SHP77 treated with DMSO at 0.1 percent for 48 hours (cell line): ENCODE measurements at places on chromosomes 2 and 18.

GRCh38 chr2:80244905-80245584 is 59.5 kb downstream of the LRRTM1 start:
- DNase-seq: no peak

GRCh38 chr2:221874444-221874843 is 302.3 kb upstream of the EPHA4 start:
- DNase-seq: no peak

DNA sequence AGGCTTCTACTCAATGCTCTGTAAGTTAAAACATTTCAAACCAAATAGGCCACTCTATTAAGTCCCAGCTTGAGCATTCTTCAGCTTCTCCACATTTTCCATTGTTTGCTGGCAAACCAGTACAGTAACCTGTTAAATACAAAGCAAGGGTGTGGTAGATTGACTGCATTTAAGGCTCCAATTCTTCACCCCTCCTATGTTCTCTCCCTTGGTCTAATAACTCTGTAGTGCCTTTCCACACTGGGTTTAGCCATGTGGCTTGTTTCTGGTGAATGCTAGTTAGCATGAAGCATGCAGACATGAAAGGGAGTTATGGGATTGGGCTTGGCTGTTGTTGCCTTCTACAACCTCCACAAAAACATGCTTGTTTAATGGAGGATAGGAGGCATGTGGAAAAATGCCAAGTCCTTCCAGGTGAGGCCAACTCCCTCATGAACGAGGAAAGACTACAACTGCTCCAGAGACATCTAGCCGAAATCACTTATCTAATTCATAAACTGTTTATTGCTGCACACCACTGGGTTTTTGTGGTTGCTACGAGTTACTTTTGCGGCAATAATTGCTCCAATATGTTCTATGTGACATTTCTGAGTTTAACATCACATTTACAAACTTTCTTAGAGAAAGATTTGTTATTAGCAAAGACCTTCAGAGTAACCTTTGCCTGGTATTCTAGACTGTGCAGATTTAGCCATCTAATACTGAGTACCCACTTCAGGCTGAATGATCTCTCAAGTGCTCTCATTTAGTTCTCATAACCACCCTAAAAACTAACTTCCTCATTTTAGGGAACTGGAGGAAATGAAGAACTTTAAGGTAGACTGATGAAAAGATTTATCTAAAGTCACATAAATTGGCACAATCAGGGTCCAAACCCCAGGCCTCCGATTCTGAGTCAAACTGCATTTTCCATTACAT is 104.0 kb downstream of the SMAD2 start:
- no peak for DNase-seq

DNA sequence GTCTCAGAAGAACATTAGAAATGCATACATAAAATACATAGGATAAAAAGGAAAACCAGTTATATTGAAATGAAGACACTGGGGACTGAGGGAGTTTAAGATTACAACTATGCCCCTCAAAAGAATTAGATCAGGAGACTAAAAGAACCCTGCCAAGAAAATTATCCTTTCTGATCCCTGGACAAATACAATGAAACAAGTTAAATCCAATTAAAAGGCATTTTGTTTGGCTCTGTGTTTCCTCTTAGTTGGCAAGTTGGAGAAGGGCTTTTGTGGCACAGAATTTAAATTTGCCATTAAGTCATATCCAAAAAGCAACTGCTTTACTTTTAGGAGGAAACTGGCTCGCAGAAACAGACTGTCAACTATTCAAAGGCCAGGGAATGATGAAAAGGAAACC is 99.1 kb upstream of the CD302 start:
- no peak for DNase-seq

- no peak for DNase-seq
Observed at GRCh38 chr18:36241831-36242230, 54.5 kb downstream of the MOCOS start.

DNA sequence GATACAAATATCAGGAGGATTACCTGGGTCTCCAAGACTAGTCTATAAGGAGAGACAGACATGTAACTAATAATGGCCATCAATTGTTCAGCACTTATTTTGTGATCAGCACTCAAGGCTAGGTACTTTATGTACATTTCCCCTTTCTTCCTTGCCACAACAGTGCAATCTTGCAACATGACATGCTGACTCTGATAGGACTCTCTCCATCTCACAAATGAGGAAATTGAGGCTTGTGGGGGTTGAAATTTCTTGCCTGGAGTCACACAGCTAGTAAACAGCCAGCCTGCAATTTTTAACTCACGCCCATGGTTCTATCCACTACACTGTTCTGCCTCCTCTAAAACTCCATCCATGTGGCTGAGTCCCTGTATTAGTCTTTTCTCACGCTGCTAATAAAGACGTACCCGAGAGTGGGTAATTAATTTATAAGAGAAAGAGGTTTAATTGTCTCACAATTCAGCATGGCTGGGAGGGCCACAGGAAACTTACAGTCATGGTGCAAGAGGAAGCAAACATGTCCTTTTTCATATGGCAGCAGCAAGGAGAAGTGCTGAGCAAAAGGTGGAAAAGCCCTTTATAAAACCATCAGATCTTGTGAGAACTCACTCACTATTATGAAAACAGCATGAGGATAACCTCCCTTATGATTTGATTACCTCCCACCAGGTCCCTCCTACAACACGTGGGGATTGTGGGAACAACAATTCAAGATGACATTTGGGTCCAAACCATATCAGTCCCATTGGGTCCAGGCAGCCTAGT is 302.4 kb downstream of the PLCL1 start:
- DNase-seq: no peak

GRCh38 chr18:4106407-4107033 is 348.6 kb downstream of the DLGAP1 start:
- peak; percentile 24 for DNase-seq

GRCh38 chr2:143230506-143231253 is 101.5 kb downstream of the ARHGAP15 start:
- no peak for DNase-seq

- peak; percentile 68 for DNase-seq
Observed at GRCh38 chr2:96916156-96916630, 46.3 kb upstream of the SEMA4C start.

DNA sequence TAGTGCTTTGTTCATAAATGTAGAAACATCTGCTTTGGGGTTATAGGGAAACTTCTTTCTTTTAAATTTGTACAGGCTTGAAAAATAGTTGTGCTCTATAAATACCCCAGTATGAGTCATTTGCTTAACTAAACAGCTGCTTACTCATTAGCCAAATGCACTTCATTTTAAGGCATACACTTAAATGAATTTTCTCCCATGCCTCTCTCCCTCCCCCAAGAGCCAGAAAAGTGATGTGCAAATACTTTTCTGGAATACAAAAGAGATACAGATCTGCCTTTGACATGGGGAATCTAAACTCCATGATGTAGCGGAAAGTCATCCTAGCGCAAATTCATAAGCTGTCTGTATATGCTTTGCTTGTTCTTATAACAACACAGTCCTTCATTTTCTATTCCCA is 469.4 kb downstream of the DLGAP1 start:
- no peak for DNase-seq

DNA sequence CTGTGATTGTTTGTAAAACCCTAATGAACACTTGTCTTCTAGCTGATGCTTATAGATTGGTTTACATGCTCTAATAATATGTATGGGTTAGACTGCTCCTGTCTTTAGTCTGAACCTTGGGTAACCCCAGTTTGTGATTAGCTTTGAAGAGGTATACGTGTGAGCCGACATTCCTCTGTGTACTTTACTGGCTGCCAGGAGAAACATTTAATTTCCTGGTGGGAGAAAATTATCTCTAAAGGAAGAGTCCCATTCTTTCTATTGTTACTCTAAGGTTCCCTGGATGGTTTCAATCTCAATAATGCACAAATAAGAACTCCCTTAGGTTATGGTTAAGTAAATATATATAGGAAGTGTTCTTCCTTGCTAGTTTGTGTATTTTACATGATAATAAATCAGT is 143.6 kb upstream of the ZSWIM2 start:
- no peak for DNase-seq

DNA sequence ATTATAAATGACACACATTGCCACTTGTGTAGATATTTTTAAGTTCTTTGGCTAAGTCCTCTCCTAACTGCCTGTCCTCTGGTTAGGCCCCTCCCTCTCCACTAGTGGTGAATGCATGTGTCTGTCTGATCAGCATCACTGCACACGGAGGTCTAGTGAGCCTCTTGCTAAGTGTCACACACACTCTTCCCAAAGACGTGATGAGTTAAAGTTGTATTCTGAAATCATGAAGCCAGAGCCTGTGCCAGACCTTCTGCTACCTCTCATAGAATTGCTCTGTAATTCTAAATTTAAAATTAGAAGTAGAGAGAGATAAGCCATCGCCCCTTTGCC is 41.3 kb downstream of the RALB start:
- DNase-seq: no peak

- DNase-seq: no peak
Observed at GRCh38 chr18:61841706-61842105, 51.1 kb downstream of the RNF152 start.

GRCh38 chr2:44360749-44361329 is 455 bp downstream of the PREPL start:
- DNase-seq: no peak

DNA sequence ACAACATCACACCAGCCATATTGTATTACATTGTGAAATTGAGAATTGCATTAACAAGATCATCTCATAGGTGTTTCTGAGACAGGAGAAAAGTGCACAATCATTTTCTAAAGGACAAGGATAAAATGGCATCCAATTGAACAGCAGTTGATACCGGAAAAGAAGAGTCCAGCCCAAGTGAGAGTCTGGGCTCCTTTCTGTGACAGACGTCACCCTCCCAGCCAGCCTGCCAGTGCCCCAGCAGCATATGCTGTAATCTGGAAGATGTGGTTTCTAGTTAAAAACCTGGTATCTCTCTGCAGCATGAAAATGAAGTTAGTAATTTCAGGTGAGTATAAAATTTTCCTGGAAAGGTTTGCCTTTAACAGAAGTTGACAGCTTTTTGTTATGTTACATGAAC is 1531.7 kb upstream of the PIK3C3 start:
- DNase-seq: no peak

DNA sequence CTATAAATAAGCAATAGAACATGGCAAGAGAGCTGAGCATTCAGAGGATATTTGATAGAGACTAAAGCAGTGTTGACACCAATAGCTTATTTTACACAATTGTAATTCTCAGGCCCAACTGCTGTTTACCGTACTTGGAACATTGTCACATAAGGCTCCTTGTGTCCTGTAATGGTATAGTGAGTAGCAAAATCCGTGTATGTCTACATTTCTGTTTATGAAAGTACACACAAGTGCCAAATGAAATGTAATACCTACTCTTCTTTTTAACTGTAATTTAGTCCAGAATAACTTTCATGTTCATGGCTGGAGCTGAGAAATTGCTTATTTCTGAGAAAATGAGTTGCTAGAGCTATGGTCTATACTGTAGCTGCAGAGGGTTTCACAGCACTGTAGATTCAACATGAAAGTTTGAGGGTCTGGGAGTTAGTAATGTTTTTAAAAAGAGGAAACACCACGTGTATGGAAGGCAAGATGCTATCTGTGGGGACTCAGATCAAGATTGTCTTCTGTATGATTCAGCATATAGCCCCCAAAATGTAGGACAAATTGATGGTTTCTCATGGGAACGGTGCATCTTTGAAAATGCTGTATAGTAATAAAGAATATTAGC is 110.2 kb upstream of the NOSTRIN start:
- DNase-seq: no peak

DNA sequence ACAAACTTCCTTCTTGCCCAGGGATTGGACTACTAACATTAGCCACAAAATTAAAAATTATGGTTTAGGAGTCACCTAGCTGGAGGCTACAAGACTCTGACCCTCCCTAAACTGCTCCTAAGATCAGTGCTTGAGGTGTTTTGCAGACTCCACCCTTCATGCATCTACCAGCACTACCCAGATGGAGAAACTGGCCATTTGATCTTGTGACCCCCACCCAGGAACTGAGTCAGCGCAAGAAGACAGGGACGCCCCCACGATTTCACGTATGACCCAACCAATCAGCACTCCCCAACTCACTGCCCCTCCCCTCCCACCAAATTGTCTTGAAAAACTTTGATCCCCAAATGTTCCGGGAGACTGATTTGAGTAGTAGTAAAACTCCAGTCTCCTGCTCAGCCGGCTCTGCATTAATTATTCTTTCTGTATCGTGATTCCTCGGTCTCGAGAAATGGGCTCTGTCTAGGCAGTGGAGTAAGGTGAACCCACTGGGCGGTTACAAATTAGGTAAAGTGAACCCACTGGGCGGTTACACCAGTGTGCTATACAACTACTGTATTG is 40.1 kb upstream of the CCDC88A start:
- no peak for DNase-seq

DNA sequence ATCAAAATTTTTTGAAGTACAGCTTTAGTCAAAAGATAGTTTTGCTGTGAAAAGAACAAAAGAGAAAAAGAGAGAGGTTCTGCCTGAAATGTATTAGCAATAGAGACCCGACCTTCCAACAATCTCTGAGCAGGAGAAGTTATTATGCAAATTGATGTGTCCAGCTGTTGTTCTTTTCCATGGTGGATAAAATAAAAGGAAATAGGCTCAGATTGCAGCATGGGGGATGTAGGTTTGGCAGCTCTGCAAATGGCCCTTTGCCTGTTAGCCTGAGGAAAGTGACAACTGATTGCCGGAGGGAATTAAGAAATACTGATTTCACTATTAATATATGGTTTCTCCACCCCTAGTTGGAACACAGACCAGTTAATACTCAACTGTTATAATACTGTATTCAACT is 1283.2 kb upstream of the NXPH2 start:
- DNase-seq: no peak

DNA sequence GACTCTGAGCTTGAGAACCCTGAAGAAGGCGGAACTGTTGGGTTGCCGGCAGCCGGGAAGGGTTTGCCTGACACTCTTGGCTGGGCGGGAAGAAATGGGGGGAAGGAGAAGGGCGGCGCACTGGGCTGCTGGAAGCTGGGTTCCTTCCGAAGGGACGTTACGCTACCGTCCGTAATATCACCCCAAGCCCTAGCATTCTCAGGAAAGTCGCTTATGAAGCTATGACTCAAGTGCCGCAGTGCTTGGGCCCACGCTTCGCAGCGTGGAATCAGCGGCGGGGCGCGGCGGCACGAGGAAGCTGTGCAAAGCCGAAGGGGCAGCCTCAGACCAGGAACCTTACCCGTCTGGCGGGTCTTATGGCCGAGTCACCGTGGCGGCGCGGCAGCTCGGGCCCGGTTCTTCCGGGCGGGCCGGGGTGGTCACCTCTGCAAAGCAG is 50.2 kb upstream of the SIGLEC15 start:
- DNase-seq: no peak

DNA sequence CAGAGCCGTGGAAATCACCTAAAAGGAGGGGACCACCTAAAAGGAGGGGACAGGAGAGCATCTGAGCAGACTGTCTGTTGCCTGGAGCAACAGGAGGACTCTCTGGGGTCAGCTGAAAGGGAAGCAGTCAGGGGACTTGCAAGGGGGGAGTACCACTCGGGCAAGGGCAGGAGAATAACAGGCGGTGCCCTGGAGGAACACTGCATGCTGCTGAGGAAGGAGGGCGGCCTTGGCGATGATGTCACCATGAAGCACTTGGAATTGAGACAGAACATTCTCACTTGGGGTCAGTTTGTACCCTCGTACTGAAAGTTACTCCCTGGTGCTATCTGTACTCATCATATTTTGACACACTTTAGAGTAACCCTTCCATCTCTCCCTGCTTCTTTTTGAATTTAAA is 18.4 kb downstream of the SIX3 start:
- DNase-seq: no peak
